ENCODE measurements at places on chromosomes 5 and 9. TPM values are rescaled to one million over a fixed set of nuclear protein-coding genes. Genes with fewer than 3 reads are reported as not detected.

The PALM2AKAP2 gene
- total RNA-seq, result 22.9 TPM

The PCDHB10 gene
- 1.5 TPM for total RNA-seq

The HMMR gene
- 8.8 TPM for total RNA-seq

The IL13 gene
- not detected for total RNA-seq

The GOLGA2 gene
- total RNA-seq, result 126 TPM

The FCN2 gene
- not detected for total RNA-seq

The PCDHGB4 gene
- total RNA-seq, result 3.4 TPM

The ADGRD2 gene
- not detected for total RNA-seq

The ACOT12 gene
- total RNA-seq, result not detected

The ANKRD31 gene
- total RNA-seq, result 0.09 TPM

The BAAT gene
- total RNA-seq, result 18.6 TPM
